ENCODE measurements at places on chromosomes 7 and 10. TPM values are rescaled to one million over a fixed set of nuclear protein-coding genes. Genes with fewer than 3 reads are reported as not detected.

The MCM10 gene
- polyA plus RNA-seq = 0.09 TPM

The SPDYE16 gene
- 0.06 TPM for polyA plus RNA-seq

The SEMA3D gene
- 0.10 TPM for polyA plus RNA-seq

The RSPH10B2 gene
- not detected for polyA plus RNA-seq

The SUFU gene
- 4.9 TPM for polyA plus RNA-seq

The WDR86 gene
- 0.22 TPM for polyA plus RNA-seq

The GRIFIN gene
- not detected for polyA plus RNA-seq

The CD36 gene
- 586 TPM for polyA plus RNA-seq

The CPA2 gene
- polyA plus RNA-seq = 0.23 TPM

The LDB3 gene
- polyA plus RNA-seq = 1,622 TPM

The PCDH15 gene
- 0.22 TPM for polyA plus RNA-seq

The SH2B2 gene
- 2.3 TPM for polyA plus RNA-seq

The IGF2BP3 gene
- polyA plus RNA-seq = 0.16 TPM

The LOXL4 gene
- 5.6 TPM for polyA plus RNA-seq

The STK31 gene
- polyA plus RNA-seq = 0.29 TPM

The STEAP4 gene
- polyA plus RNA-seq = 13.1 TPM

The MYO3A gene
- polyA plus RNA-seq = under 0.01 TPM

The FHIP2A gene
- polyA plus RNA-seq = 8.7 TPM

The CHST3 gene
- 6.3 TPM for polyA plus RNA-seq

The CTAGE4 gene
- polyA plus RNA-seq = 0.03 TPM

The SFTPA2 gene
- polyA plus RNA-seq = 0.38 TPM

The DNAJC30 gene
- polyA plus RNA-seq = 9.1 TPM

The OR13A1 gene
- polyA plus RNA-seq = not detected

The FBXO24 gene
- polyA plus RNA-seq = 0.20 TPM

The CLCN1 gene
- polyA plus RNA-seq = 0.01 TPM

The PNLIP gene
- 0.10 TPM for polyA plus RNA-seq

The DEPP1 gene
- 40.3 TPM for polyA plus RNA-seq

The PALD1 gene
- polyA plus RNA-seq = 4.1 TPM

The UBE2D4 gene
- polyA plus RNA-seq = 35.6 TPM

The MSMB gene
- not detected for polyA plus RNA-seq

The MMP21 gene
- polyA plus RNA-seq = 0.22 TPM

The TWNK gene
- polyA plus RNA-seq = 6.1 TPM

The DGKI gene
- polyA plus RNA-seq = 0.22 TPM

The NKX2-3 gene
- not detected for polyA plus RNA-seq

The AQP1 gene
- polyA plus RNA-seq = 211 TPM

The HKDC1 gene
- 0.03 TPM for polyA plus RNA-seq

The NPM3 gene
- 5.2 TPM for polyA plus RNA-seq

The SLC16A9 gene
- polyA plus RNA-seq = 0.12 TPM

The SAP25 gene
- 0.88 TPM for polyA plus RNA-seq

The EBLN1 gene
- polyA plus RNA-seq = not detected

The COBL gene
- polyA plus RNA-seq = 15.5 TPM

The ITIH2 gene
- polyA plus RNA-seq = not detected

The AZGP1 gene
- 183 TPM for polyA plus RNA-seq

The CCDC71L gene
- 3.0 TPM for polyA plus RNA-seq

The OR6V1 gene
- polyA plus RNA-seq = not detected

The CALML3 gene
- polyA plus RNA-seq = 0.04 TPM

The FOXI2 gene
- polyA plus RNA-seq = not detected

The LIPK gene
- not detected for polyA plus RNA-seq

The COL28A1 gene
- polyA plus RNA-seq = 0.35 TPM

The GALNT17 gene
- 15.1 TPM for polyA plus RNA-seq

The ANKRD1 gene
- 6,963 TPM for polyA plus RNA-seq

The C10orf90 gene
- polyA plus RNA-seq = not detected
